ENCODE measurements at places on chromosomes 2 and 18. TPM values are rescaled to one million over a fixed set of nuclear protein-coding genes. Genes with fewer than 3 reads are reported as not detected.
A peak's percentile ranks its signal among the peaks of the same experiment; 100 is the strongest.

DNA sequence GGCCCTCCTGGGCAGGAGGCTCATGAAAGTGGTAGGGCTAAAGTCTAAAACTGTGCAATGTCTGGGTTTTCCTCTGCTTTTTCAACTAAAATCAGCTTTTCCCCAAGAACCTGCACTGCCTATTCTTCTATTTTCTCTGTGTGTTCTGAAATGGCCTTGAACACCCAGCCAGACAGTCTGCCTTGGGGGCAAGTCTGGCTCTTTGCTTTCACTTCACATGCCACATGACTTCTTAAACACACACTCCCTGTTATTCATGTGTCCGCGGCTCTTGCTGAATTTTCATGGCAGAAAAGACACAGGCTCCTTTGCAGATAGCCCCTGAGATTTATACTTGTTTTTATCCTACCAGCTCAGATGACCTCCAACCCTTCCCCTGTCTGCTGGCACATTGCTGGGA lies 10.6 kb upstream of the RPIA start:
- no peak for DNase-seq

GRCh38 chr2:7022492-7023385 lies 105.5 kb downstream of the RNF144A start:
- DNase-seq: no peak

ADAM23 gene
- polyA plus RNA-seq: 9.9 TPM

- DNase-seq: no peak
These were observed 195.5 kb upstream of the EPAS1 start for GRCh38 chr2:46101557-46102220.

- DNase-seq: no peak
These were observed 71.3 kb downstream of the LRPPRC start for GRCh38 chr2:43924463-43924862.

DNA sequence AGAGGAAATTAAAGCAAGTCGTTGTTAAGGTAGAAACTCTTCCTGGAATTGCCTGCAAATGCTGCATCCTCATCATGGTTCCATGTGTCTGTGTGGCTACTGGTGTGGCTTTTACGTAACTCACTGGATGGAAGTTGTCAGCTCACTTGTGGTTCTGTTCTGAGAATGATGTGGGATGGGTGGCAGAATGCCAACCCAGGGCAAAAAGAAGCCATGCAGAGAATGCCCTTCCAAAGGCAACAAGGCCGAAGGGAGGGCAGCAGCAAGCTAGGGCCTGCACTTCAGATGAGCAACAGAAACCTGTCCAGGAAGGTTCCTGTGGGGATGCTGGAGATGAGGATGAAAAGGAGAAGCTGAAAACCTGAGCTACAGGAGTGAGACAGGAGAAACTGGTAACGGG lies 10.4 kb upstream of the NAPG start:
- DNase-seq: no peak

DNA sequence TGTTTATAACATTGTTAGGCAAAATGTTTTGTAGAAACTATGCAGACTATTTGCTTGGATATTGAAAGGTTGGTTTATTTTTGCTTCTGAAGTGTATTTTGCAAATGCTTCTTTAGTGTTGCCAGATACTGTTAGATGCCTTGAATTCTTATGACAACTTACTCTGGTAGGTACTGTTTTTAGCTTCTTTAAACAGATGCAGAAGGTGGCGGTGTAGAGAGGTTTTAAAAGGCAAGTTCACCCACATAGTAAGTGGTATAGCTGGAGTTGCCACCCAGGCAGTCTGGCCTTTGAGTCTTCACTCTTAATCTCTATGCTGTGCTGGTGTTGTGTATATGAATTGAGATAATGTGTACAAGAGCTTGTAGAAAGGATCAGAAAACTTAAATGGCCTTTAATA lies 3.6 kb downstream of the PCYOX1 start:
- DNase-seq: no peak

GRCh38 chr2:233234264-233234663 lies 17.2 kb upstream of the ATG16L1 start:
- DNase-seq: no peak

ACADL gene
- polyA plus RNA-seq: 0.11 TPM

TEX261 gene
- 31.2 TPM for polyA plus RNA-seq

DSG4 gene
- not detected for polyA plus RNA-seq

DNA sequence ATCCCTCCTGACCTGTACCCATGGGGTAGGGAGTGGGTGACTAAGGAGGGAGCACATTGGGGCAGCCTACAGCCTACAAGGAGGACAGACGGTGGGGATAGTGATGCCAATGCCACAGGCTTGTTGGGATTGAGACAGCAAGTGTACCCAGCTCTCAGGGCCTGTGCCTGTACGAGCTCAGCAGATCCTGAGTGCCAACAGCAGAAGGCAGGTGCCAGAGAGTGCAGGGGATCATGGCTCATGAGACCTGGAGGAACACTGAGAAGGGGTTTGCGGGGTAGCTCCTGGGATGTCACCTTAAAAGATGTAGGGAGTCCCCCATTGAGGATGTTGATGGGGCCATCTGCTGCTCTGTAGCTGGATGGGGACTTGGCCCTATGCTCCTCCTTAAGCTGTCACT lies 10.3 kb upstream of the SNED1 start:
- DNase-seq: no peak

GRCh38 chr2:208985644-208986043 lies 438.2 kb upstream of the MAP2 start:
- DNase-seq: no peak

GRCh38 chr2:173658946-173659371 lies 304.3 kb downstream of the CDCA7 start:
- DNase-seq: no peak

- DNase-seq: no peak
These were observed 199.1 kb downstream of the GLI2 start for GRCh38 chr2:120934574-120935338.

DNA sequence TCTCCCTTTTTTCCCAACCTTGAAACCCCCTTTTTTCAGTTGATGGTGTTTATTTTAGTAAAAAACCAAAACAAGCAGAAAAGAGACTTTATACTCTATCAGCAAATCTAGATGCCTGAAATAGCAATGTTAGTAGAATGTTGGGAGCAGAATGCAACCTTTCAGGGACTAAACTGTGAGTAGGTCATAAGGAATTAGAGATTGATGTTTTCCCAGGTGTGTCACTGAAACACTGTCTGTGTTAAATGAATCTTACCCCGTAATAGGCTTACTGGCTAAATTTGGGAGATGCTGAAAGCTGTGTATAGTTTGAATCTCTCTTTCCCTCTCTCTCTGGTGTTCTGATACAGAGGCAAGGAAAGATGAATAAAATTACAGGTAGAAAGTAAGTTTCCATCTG lies 43.8 kb downstream of the AGFG1 start:
- no peak for DNase-seq

DNA sequence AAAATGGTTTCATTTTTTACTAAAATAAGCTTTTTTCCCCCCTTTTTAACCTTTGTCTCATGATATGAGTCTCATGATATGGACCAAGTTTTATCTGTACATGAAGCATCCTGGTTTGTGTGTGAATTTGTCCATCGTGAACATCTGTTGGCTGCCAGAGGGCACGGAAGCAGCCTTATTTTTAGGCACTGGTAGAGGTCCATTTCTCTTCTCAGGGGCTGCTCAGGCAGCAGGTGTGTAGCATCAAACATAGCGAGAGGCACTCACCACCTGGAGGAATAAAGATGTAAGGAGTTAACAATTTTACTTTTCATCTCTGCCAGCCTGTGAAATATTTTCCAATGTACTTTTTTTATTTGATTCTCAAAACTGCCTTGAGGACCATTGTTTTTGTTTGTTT lies 134.5 kb downstream of the RHBDD1 start:
- DNase-seq: no peak

DNA sequence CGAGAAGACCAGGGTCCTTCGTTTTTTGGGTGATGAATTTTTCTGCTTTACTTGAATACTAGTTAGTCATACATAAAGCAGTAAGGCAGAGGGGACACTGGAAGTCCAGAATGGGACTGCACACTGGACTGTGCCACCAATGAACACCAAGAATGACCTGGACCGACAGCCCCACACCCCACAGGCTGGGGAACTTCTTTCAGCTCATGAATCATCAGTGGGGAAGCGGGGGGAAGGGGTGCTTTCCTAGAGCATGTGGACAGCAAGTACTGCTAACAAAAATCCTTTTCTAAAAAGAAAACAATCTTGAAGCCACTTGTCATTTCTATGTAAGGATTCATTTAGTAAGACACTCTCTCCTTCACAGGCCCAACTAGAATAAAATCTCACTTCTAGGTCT lies 86.0 kb downstream of the DTNB start:
- DNase-seq: no peak

MAP3K2 gene
- 2.3 TPM for polyA plus RNA-seq

ONECUT2 gene
- polyA plus RNA-seq: 0.22 TPM

DNA sequence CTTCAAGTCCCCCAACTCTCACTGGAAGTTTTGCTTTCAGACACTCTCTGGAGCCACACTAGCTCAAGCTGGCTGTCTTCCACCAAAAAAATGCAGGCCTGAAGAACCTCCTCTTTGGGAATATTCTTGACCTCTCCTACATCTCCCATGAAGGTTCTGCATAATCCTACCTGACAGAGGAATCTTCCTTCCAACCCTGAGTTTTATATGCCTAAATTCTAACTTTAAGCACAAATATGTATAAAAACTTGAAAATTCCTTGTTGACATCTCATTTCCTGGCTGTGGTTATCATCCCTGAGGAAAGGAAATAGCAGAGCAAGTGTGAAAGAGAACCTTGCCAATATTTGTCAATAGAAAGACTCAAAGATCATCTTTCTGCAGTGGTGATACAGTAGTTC lies 249.0 kb downstream of the LPIN1 start:
- DNase-seq: no peak

ANKRD53 gene
- polyA plus RNA-seq: 0.70 TPM

GRCh38 chr18:70359071-70359470 lies 70.2 kb downstream of the SOCS6 start:
- DNase-seq: no peak

- DNase-seq: no peak
These were observed 90.4 kb upstream of the NOSTRIN start for GRCh38 chr2:168712053-168712452.

DNA sequence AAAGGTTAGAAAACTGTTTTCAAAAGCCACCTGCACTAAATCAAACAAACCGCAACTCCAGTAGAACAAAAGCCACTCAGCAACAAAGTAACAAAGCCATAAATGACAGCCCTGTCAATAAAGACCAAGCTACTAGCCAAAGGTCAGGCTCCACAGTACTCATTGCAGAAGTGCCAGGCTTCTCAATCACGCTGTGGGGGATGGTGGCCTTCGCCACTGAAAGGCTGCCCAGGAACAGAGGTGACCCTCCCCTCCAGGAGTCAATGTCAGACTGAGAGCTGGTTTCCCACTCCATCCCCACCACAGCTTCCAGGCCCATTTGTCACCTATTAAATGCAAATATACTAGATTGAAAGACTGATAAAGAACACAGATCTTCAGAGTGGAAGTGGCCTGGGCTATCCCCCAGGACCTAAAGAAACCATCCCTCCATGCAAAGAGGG lies 5.9 kb downstream of the ATP8B1 start:
- DNase-seq: no peak

DNA sequence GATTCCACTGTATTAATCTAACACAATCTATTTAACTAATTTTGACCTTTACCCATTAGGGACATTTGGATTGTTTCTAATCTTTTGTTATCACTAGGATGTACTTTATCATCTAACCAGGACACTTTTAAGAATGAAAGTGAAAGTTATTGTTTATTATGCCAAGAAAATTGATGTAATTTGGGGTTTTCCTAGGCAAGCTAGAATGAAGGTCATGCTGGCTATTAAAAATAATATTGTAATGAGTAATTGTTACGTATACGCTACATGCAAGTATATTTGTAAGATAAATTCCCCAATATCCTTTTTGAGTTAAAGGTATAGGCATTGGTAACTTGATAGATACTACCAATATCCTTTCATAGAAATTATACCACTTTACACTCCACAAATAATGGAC lies 74.6 kb downstream of the COL5A2 start:
- DNase-seq: no peak

DNA sequence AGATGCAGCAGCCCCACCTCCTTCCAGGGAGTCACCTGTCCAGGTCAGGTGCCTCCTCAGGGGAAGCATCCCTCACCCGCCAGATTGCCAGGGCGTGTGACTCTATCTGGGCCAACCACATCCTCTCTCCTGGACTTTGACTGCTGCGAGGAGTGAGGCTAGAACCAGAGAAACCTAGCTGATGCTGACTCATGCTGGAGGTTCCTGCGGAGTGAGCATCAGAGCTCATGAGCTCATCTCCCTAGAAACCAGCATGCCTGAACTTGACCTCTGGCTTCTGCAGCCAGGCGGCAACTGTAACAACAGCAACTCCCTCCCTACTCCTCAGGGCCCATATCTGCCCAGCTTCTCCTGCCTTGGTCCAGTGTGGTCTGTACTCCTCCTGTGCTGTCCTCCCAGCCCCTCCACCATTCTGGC lies 28.3 kb upstream of the NT5DC4 start:
- DNase-seq: peak; percentile 41

GRCh38 chr2:10647886-10648605 lies 41.7 kb downstream of the NOL10 start:
- DNase-seq: no peak

RGPD3 gene
- 0.08 TPM for polyA plus RNA-seq

POTEJ gene
- not detected for polyA plus RNA-seq

DNA sequence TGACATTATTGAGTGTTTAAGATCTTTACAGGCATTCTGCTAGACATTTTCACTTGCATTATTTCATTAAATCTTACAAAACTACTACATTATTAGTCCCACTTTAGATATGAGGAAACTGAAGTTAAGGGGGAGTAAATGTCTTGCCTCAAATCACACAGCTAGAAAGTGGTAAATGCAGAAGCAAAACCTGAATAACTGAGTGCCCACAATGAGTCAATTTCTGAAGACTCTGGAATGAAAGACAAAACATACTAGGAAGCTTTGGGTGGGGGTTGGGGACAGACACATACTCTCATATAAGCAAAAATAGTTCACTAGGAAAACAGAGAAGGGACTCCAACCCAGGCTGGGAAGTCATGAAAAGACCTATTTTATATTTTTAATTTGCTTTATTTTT lies 214.4 kb upstream of the LRATD1 start:
- no peak for DNase-seq

GRCh38 chr2:96947949-96948833 lies 38.2 kb downstream of the FAM178B start:
- no peak for DNase-seq

DNA sequence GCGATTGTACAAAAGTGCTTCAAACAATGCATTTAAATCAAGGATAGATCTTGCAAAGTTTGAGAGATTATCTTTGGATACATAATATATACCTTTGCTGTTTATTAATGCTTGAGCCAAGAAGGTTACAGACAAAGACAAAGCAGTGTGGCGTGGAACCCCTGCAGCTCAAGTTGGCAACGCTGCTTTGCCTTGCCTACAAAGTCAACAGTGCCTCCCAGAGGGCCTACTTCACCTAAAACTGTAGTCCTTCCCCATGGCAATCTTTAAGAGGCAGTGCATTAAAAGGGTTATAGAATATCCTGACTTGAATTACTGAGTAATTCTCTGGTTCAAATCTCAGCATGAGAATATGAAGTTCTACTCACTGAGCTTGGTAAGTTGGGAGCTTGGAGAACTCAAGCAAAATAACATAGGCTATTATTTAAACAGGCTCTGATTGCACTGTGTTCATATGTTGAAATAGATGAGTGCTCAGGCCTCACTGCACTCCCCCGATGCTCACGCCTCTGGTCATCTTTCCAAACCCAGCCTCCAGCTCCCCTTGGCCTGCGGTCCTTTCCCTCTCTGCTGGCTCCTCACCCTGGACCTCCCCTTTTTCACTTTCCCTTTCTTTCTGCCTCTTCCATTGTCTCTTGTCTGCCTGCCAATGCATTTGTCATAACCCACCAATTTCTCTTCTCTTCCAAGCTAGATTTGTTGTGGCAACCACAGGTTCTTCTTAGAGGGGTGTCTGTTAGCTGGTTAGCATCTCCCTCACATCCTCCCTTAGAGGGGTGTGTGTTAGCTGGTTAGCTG lies 96.5 kb downstream of the MYT1L start:
- no peak for DNase-seq

GRCh38 chr2:200345975-200346374 lies 39.5 kb downstream of the SPATS2L start:
- DNase-seq: no peak
